ENCODE measurements at places on chromosomes 3 and 15.

- no peak for DNase-seq
Observed at GRCh38 chr15:93235926-93236780, 147.1 kb upstream of the RGMA start.

DNA sequence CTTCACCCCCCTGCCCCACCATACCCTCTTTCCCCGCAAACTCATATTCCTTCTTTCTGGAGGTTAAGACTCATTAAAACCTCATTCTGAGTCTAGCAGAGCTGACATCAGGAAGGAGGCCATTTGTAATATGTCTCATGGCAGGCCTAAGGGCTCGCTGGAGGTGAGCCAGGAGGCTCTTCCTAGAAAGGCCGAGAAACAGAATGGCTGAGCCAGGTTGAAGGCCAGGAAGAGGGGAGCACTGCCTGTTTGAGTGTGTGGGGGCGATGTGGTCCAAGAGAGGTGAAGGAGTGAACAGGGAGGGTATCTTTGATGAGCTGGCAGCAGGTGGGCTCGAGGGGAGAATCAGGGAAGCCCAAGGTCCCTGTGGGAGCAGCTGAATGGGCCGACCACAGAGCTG is 317.3 kb downstream of the TLE3 start:
- no peak for DNase-seq

DNA sequence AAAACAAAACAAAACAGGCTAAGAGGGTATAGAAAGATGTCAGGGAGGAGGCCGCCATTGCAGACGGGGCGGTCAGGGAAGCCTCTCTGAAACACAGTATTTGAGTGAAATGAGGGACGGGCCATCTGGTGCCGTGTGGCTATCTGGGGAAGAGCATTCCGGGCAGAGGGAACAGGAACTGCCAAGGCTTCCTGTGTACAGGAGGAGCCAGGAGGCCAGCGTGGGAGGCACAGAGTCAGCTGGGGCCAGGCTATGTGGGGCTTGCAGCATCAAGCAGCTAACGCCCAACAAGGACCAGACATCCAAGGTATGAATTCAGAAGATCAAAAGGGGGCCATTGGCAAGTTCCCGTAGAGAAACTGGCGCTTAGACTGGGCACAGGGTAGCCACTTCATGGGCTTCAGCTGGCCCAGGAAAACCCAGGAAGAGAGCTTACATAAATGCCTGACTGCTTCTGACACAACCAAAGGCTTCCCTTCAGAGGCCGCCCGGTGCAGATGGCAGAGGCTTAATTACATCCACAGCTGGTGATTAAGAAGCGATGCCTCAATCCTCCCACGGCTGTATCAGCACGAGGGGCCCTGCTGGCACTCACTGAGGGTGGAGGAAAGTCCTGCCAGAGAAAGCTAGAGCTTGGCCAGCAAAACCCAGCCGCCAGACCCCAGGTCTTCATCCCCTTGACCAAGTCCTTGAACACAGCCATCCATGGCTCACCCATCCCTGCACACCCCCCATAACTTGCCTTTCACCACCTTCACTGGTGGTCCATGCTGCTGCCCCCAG is 144.9 kb downstream of the MEGF11 start:
- no peak for DNase-seq

GRCh38 chr15:58528188-58528870 is 96.5 kb downstream of the LIPC start:
- no peak for DNase-seq

DNA sequence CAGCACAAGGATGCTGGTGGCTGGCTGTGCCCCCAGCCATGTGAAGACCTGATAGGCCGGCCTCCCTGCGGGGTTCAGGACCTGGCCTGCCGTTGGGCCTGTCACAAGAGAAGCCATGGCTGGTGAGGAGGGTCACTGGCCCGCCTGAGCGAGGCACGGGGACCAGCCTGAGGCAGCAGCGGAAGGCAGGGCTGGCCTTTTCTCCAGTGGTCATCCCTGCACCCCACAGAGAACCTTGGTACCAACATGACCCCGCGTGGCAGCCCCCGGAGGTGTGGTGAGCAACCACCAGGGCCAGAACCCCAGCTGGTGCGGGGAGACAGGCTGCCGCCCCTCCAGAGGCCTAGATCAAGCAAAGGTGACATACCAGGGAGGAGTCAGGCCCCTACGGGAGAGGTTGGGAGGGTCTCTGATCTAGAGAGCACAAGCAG is 134.1 kb upstream of the MEF2A start:
- no peak for DNase-seq

All from GM12892 (cell line).